ENCODE measurements at places on chromosomes 1 and 21.
A peak's percentile ranks its signal among the peaks of the same experiment; 100 is the strongest.

DNA sequence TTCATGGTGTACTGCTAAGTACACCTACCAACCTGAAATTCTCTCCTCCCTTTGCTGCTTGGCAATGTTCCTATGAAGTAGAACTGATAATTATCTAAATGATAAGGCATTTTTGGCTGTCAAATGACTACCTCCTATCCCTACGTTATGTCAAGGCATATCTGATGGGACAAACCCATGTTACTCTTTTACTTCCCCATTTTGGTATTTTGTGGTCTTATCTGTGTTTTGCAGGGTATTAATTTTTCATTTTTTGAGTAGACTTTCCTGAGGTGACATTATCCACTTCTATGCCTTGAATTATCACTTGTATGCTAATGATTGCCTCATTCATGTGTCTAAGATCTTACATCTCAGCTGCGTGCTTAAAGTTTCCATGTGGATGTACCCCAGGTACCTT, 499.6 kb upstream of the B3GALT2 start:
- DNase-seq, result no peak

- DNase-seq, result peak; percentile 88
Observed at GRCh38 chr1:27284425-27285273, 37.3 kb upstream of the TMEM222 start.

GRCh38 chr1:45009956-45010854, 919 bp downstream of the HECTD3 start:
- no peak for DNase-seq

GRCh38 chr1:245160288-245160687, 5.5 kb downstream of the KIF26B start:
- DNase-seq, result no peak

- no peak for DNase-seq
Observed at GRCh38 chr1:3543076-3544039, 68.0 kb downstream of the MEGF6 start.

- no peak for DNase-seq
Observed at GRCh38 chr1:100942304-100943046, 46.6 kb downstream of the SLC30A7 start.

DNA sequence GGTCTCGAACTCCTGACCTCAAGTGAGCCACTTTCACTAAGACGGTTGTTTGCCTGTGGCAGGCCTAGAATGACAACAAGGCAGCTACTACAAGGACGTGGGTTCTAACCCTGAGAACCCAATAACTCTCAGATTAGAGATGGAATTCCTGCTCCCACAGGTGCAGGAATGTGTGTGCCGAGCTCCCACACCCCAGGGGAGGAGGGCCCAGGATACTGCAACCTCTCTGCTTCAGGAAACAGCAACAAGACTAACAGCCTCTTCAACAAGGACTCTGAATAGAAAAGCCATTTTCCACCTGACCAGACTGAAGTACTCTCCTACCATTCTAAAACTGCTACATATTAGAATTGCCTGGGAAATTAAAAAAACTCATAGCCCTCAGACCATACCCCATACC, 4.9 kb downstream of the LSM10 start:
- no peak for DNase-seq

DNA sequence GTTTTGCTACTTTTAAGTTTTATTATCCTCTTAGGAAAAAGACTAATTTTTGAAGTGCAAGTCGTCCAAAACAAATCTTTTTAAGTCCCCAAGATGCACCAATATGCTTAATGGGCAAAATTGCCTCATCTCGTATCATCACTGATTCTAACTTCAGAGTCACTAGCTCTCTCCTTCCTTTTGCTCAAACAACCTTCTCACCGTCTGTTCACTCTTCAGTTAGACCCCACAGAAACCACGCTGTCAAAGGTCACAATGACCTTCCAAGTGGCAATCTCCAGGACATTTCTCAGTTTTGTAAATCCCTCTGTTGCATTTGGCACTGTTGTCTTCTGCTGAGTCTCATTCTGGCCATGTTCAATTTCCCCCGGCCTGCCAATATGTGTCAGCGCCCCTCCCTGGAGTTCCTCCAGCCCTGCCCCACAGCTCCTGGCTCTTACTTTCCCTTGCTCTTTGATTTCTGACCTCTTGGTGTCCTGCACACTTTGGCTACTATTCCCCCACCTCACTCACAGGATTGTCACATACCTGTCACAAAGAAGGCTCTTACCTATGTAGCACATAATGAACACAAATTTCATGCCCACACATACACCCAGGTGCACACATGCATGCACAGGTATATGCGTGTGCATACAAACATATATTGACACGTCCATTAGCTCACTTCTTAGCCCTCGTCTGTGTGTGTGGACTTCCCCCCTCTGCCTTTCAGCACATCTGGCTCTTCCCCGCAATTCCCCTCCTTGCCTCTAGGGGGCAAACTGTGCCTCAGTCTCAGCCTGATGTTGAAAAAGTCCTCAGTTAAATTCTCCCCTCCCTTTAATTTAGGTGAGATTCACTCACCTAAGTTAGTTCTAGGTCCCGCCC, 354.0 kb upstream of the DUSP10 start:
- DNase-seq, result peak; percentile 57

DNA sequence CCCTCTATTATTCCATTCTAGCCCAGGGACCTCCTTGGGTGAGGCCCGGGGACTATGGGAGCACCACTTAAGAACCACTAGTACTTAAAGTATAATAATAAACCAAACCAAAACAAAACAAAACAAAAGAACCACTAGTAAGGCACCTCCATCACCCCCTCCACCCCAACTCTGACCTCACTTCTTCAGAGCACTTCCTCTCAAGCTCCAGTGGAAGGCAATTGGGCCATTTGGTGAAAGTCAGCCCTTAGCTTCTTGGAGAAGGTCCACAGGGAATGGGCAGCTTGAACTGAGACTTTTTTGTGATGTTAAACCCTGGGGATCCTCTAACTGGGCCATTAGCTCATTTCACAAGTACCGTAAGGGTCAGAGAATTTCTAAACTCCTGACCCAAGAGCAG, 237.3 kb downstream of the RHOU start:
- DNase-seq, result no peak

- DNase-seq, result no peak
Observed at GRCh38 chr1:38291906-38292521, 245.4 kb upstream of the POU3F1 start.

DNA sequence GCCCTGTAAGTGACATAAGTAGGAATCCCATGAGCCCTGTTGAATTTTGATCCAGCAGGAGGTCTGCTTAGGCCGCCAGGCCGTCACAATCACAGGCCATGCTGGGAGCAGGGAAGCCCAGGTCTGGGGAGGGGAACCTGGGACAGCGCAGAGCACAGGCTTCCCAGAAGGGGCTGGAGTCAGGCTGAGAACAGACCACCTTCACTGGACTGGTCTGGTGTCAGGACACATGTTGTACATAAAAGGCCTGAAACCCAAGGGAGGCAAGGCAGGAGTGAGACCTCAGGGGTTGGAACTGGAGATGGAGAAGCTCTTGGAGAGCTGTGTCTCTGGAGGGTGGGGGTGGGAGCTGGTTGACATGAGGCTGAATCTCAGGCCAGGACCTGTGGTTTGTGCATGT, 63.3 kb upstream of the ARTN start:
- no peak for DNase-seq

DNA sequence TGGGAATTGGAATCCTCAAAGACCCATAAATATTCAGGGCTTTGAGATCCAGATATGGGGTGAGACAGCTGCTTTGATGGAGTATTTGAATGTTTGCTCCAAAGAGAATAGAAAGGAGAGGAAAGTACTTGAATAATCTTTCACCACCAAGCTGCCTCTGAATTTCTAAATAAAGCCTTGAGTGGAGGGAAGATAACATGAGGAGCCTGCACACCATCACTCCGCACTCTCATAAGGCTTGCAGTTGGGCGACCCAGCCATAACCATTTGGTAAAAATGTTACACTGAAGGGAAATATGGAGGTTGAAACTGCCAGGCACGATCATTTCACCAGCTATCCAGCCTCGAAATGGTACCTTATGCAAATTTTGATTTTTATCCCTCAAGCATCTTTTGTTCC, 38.4 kb downstream of the VCAM1 start:
- no peak for DNase-seq

DNA sequence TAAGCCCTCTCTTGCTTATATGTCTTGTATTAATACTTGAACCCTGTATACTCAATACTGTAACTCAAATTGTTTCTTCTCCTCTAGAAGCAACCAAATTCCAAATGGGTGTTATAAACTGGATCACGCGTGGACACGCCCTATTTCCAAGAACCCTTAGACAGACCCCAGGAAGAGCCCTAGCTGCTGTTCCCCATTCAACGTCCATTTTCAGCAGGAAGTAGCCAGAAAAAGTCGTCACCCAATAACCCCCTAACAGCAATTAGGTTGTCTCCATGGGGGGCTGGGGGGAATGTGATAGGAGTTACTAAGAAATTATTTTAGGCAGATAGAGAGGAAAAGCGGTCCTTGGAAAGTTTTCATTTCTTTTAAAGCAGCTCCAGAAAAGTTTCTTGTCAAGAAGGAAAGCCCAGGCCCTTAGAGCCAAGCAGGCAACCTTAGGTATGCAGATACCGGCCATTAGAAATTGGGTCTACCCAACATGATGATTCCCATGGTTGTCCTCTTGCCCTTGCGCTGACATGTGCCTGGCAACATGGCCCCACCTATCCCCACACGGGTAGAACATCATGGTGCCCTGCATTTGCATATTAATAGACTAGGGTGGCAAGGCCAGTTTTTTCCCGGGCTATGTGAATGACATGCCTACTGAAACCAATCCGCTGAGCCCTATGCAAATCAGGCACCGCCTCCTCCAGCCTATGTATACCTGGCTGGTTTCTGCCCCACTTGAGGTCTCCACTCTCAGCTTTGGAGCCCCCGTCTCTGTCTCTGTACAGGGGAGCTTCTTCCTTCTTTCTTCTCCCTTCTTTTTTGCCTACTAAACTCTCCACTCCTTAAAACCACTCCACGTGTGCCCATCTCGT, 4.0 kb upstream of the CD46 start:
- DNase-seq, result no peak

GRCh38 chr1:224666913-224667312, 50.8 kb downstream of the CNIH3 start:
- DNase-seq, result no peak

DNA sequence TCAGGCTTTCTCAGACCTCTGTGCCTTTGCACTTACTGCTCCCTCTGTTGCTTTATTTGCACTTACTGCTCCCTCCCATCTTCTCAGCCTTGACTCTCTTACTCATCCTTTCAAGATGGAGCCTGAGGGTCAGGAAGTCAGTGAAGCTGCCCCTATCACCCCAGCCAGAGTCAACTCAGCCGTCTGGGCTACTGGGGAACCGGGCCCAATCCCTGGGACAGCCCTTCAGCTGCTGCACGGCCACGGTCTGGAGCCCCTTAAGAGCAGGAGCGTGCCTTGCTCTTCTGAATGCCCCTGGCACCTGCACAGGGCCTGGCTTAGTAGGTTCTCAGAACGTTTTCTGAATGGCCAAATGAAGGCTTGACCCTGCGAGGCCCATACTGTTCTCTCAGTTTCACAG, 244.4 kb downstream of the FOXD2 start:
- DNase-seq, result no peak

DNA sequence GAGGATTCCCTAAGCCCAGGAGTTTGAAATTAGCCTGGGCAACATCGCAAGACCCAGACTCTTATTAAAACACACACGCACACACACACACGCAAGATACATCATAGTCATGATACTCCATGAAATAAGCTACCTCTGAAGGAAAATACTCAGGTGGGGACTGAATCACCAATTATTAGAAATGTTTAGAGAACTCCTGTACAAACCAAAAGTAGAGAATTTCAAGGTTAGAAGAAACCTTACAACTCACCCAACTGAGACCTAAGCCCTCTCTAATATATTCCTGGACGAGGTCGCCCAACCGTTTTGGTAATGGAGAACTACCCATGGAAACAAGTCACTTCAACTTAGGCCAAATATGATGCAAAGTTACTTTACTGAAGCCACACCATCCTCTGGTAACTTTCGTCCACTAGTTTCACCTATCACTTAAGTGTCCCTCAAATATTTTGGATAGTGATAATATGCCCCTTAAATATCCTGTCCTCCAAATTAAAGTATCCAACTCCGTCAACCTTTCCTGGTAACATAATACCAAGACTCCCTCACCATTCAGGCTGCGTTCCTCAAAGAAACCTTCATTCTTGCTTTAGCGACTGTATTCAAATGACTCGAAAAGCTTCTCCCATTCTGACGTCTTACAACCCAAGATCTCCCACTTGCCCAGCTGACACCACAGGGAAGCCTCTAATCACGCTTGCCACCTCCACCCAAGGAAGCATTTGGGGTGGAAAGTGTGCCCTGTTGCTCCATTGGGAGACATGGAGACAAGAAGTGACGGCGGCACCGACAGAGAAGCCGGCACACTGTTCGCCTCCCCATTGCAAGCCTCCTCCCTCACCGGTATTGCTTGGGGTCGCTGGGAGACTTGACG, 856 bp downstream of the NRDC start:
- peak; percentile 11 for DNase-seq

DNA sequence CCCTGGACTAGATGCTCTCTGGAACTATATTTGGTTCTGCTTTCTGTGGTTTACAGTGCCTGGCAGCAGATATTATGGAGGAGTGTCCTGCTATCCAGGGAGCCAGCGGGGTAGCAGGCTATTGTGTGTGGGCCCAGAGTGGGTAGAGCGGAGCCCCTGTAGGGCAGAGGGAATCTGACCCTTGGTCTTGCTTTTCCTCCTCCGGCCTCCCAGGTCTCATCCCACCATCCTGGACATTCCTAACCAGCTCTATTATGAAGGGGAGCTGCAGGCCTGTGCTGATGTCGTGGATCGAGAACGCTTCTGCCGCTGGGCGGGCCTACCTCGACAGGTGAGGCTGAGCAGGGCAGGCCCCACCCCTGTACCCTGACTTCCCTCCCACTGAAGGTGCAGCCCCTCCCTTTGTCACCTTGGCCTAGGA, 9.1 kb downstream of the RHOC start:
- no peak for DNase-seq

All from stimulated activated CD4-positive, alpha-beta T cell treated with anti-CD3 and anti-CD28 coated beads, Interleukin-2, amount 100 ng/mL, for 48 hours (primary cell).